ENCODE measurements at places on chromosomes 1 and 21.
A peak's percentile ranks its signal among the peaks of the same experiment; 100 is the strongest.

DNA sequence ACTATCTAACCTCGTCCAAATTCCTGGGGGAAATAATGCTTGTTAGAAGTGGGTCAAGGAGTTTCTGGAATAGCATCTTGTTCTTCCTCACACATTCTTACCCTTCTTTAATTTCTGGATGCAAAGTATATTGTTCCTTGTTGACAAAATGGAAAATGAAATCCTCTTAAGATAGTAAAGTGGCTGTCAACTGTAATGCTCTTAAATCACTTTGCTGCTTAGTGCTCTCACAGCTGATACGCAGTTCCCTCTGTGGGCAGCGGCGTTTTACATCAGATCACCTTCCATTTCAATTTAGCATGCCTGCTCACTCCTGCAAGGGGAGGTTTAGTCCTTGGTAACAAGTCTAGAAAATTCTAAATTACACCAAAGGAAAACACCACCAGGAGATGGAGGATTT lies 113.1 kb downstream of the DNM3 start:
- H3K27ac ChIP-seq, result no peak overlapping the region
- no peaks in the 10 kb centered on the region for H3K4me1 ChIP-seq
- DNase-seq, result no peak

- H3K4me1 ChIP-seq, result no peaks in the 10 kb centered on the region
- no peaks in the 10 kb centered on the region for H3K27me3 ChIP-seq
- peak overlapping the region; percentile 78 for H3K4me3 ChIP-seq
- peak overlapping the region; percentile 99 for H3K27ac ChIP-seq
- no peaks in the 10 kb centered on the region for H3K36me3 ChIP-seq
Observed at GRCh38 chr1:184972315-184973055, 1.8 kb downstream of the NIBAN1 start.

GRCh38 chr1:43235451-43236121 lies 34.2 kb upstream of the TMEM125 start:
- H3K4me1 ChIP-seq, result no peaks in the 10 kb centered on the region
- no peaks in the 10 kb centered on the region for H3K36me3 ChIP-seq
- H3K4me3 ChIP-seq, result no peak overlapping the region
- DNase-seq, result peak; percentile 43
- H3K27ac ChIP-seq, result no peak overlapping the region

- H3K36me3 ChIP-seq, result no peaks in the 10 kb centered on the region
- no peak overlapping the region for H3K4me3 ChIP-seq
- DNase-seq, result no peak
- no peak overlapping the region for H3K27ac ChIP-seq
- peaks cover 6% of the 10 kb centered on the region for H3K4me1 ChIP-seq
- H3K27me3 ChIP-seq, result no peaks in the 10 kb centered on the region
Observed at GRCh38 chr1:155305881-155306391, 2.7 kb upstream of the FDPS start.

DNA sequence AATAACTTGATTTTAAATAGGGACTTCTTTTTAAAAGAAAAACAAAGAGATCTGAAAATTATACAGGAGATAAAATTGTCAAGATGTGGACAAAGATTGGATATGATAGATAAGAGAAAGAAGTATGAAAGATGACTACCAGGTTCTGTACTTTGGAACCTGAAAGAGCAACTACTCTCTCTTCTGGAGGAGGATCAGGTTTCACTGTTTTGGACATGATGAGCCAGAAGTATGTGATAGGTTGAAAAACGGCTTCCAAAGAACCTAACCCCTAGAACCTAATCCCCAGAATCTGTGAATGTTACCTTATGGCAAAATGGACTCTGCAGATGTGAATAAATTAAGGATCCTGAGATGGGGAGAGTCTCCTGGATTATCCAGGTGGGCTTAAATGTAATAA lies 26.2 kb downstream of the RSBN1 start:
- H3K27me3 ChIP-seq, result no peaks in the 10 kb centered on the region
- H3K4me3 ChIP-seq, result no peak overlapping the region
- H3K4me1 ChIP-seq, result peaks cover 24% of the 10 kb centered on the region
- DNase-seq, result no peak
- no peaks in the 10 kb centered on the region for H3K36me3 ChIP-seq

DNA sequence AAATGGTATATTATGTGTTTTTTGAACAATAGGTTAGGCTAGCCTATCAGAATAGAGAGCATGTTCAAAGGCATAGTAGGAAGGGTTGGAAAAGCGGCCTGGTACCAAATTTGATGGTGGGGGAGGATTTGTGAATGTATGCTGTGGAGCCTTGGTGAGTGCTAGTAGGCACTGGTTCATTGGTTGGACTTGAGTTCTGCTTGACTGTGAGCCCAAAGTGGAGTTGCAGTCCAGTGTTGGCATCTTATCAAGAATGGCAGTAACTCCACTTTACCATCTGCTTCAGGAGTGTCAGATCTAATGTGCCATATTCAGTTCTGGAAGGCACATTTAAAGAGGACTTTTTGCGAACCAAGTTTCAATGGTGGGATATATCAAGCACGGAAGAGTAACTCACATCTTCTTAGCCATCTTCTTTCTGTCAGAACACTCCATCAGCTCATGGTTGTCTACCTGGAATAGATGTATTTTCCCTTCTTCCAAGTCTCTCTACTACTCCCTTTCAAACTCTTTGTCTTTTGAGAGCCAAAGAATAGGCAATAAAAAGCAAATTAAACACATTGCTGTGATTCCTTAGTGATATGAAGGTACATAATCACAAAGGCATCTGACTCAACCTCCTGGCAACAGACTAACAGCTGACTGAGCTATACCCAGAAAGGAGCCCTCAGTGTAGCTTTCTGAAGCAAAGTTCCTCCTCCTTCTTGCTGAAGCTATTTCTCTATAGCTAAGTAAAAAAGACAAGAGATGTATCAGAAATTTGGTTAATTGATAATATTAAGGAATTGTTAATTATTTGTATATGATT lies 21.7 kb downstream of the LRRC8B start:
- H3K4me1 ChIP-seq, result no peaks in the 10 kb centered on the region
- DNase-seq, result no peak
- H3K27ac ChIP-seq, result no peak overlapping the region
- H3K36me3 ChIP-seq, result no peaks in the 10 kb centered on the region

- no peaks in the 10 kb centered on the region for H3K4me1 ChIP-seq
- DNase-seq, result no peak
- H3K36me3 ChIP-seq, result no peaks in the 10 kb centered on the region
- H3K4me3 ChIP-seq, result no peak overlapping the region
- no peak overlapping the region for H3K27ac ChIP-seq
Observed at GRCh38 chr1:19036813-19037605, 80.5 kb upstream of the IFFO2 start.

- no peaks in the 10 kb centered on the region for H3K4me1 ChIP-seq
- H3K27ac ChIP-seq, result no peak overlapping the region
- DNase-seq, result no peak
- H3K4me3 ChIP-seq, result no peak overlapping the region
- H3K27me3 ChIP-seq, result no peaks in the 10 kb centered on the region
Observed at GRCh38 chr1:96544831-96545221, 176.8 kb upstream of the PTBP2 start.

- no peaks in the 10 kb centered on the region for H3K27me3 ChIP-seq
- H3K4me1 ChIP-seq, result no peaks in the 10 kb centered on the region
- H3K4me3 ChIP-seq, result no peak overlapping the region
- no peak overlapping the region for H3K27ac ChIP-seq
- no peaks in the 10 kb centered on the region for H3K36me3 ChIP-seq
Observed at GRCh38 chr1:79193211-79194079, 186.9 kb upstream of the ADGRL4 start.

DNA sequence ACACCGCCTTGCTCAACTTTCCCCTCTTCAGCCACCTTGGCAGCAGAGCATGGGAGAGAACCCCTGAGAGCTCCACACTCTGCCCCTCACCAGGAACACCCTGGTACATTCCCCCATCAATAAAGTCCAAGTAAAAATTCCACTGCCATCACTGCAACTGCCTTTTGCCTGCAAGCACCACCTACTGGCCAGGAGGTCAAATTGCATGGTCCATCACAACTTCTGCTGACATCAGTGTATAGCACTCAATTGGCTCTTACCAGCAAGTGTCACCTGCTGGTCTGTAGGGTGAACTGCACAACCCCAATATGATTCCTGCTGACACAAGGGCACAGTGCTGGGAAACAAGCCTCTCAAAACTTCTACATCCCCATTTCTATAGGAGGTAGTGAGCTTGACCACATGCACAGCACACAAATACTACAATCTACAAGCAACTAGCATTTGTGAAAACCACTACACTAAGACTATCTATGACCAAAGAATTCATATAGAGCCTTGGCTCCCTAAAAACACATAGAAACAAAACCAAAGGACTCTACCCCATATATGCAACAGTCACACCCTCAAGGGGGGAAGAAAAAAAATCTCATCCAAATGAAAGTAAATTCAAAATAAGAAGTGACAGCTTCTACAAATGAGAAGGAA lies 69.2 kb downstream of the FASLG start:
- H3K27ac ChIP-seq, result no peak overlapping the region
- no peak overlapping the region for H3K4me3 ChIP-seq
- DNase-seq, result no peak
- no peaks in the 10 kb centered on the region for H3K36me3 ChIP-seq
- H3K27me3 ChIP-seq, result no peaks in the 10 kb centered on the region

GRCh38 chr1:54885807-54886723 lies 930 bp downstream of the DHCR24 start:
- no peaks in the 10 kb centered on the region for H3K27me3 ChIP-seq
- peak overlapping the region; percentile 81 for H3K4me3 ChIP-seq
- no peaks in the 10 kb centered on the region for H3K36me3 ChIP-seq

GRCh38 chr1:36094621-36095061 lies 5.9 kb downstream of the ADPRS start:
- H3K4me3 ChIP-seq, result no peak overlapping the region
- no peak for DNase-seq
- peaks cover 15% of the 10 kb centered on the region for H3K4me1 ChIP-seq

DNA sequence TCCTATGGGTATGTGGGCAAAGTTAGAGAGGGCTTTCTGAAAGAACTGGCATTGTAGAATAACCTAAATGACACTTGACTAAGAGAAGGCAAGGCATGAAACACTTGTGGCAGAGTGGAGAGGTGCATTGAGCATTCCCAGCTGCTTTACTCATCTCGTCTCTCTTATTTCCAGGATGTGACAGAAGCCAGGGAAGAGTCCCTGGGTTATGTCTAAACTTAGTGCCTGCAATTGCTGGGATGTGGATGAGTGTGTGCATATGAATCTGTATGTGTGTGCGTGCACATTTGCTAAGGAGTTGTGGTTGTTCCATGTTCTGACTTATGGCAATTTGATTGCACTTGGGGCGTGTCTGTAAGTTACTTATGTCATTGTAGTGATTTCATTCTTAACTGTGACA lies 1326.5 kb upstream of the B3GALT2 start:
- no peaks in the 10 kb centered on the region for H3K27me3 ChIP-seq
- DNase-seq, result no peak
- H3K36me3 ChIP-seq, result no peaks in the 10 kb centered on the region
- H3K4me3 ChIP-seq, result no peak overlapping the region
- H3K27ac ChIP-seq, result no peak overlapping the region

DNA sequence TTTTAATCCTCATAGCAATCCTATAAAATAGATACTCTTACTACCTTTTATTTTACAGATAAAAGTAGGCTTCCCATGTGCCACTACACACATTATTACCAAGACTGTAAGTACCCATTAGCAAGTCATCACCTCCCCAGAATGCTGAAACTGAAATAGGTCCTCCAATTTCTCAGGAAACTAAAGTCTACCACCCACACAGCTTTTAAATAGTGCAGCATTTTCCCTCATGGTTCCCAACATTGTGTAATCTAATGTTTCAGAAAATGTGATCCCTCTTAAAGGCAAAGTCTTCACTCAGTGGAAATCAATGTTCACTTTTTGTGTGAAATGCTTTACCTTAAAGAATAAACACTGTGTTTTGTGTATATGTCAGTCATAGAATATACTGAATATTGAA lies 356.5 kb downstream of the GPATCH2 start:
- H3K36me3 ChIP-seq, result no peaks in the 10 kb centered on the region
- H3K4me1 ChIP-seq, result no peaks in the 10 kb centered on the region
- no peak overlapping the region for H3K27ac ChIP-seq
- no peak overlapping the region for H3K4me3 ChIP-seq

- no peak overlapping the region for H3K4me3 ChIP-seq
- H3K27ac ChIP-seq, result no peak overlapping the region
- no peaks in the 10 kb centered on the region for H3K4me1 ChIP-seq
- H3K36me3 ChIP-seq, result no peaks in the 10 kb centered on the region
- no peaks in the 10 kb centered on the region for H3K27me3 ChIP-seq
Observed at GRCh38 chr21:41974752-41975053, 20.9 kb upstream of the C2CD2 start.
